ENCODE measurements at places on chromosomes 13 and 19.

DNA sequence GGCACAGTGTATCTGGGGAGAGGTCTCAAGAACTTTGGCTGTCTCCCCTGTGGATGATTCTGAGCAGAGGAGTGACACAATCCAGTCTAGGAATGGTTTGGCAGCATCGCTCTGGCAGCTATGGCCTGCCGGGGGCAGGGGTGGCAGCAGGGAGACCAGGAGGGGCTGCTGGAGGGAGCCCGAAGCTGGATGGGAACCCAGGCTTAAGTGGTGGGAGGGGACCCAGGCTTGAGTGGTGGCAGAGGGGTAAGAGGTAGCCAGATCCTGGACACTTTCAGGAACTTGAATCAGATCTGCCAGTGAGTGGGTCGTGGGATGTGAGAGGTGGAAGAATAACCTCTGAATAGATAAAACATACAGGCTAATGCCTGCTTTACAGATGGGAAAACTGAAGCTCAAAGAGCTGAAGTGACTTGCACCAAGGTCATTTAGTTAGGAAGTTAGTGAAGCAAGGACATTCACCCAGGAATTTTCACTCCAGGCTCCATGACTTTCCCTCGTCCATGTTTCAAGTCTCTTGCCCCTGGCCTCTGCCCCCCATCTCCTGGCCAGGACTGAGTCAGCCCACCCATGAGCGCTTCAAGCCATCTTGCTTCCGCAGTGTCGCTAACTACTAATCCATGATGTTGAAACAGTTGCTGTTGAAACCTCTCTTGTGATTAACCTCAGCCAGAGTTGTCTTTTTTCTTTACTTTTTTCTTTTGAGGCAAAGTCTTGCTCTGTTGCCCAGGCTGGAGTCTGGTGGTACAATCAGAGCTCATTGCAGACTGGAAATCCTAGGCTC is 29.9 kb upstream of the C1QTNF9 start:
- no peak for DNase-seq

DNA sequence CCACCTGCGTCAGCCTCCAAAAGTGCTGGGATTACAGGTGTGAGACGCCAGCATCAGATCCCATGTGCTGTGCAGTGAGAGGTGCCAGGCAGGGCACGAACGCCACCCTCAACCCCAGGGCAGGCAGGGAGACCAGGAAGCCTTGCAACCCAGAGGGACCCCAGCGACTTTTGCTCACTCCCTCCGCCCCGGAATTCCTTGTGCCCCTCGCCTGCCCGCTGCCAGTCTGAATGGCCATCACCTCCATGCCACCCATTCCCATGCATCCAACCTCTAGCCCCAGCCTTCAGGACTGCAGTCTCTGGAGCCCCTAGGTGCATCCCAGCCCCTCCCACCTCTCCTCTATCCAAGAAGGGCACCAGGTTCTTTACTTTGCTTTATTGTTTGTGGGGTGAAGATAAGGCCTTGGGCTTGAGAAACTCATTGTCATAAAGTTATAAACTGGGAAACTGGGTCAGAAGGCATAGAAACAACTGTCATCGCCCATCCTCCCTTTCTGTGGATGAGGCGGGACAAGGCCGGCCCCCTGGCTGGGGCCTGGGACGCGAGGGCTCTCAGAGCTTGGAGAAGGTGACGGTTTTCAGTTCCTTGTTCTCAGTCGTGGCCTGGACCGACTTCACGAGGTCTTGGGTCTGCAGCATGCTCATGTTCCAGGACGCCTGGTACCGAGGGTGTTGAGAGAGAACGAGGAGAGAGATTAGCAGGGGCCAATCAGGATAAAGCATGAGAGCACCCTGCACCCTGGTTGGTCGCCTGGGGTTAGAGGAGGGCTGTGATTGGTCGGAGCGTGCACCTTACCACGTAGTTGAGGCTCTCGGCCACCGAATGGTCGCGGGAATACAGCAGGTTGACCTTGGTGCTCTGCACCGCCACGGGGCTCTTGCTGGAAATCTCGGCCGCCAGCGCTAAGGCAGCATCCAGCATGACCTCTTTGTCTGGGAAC is 2.6 kb upstream of the LGALS4 start:
- no peak for DNase-seq

DNA sequence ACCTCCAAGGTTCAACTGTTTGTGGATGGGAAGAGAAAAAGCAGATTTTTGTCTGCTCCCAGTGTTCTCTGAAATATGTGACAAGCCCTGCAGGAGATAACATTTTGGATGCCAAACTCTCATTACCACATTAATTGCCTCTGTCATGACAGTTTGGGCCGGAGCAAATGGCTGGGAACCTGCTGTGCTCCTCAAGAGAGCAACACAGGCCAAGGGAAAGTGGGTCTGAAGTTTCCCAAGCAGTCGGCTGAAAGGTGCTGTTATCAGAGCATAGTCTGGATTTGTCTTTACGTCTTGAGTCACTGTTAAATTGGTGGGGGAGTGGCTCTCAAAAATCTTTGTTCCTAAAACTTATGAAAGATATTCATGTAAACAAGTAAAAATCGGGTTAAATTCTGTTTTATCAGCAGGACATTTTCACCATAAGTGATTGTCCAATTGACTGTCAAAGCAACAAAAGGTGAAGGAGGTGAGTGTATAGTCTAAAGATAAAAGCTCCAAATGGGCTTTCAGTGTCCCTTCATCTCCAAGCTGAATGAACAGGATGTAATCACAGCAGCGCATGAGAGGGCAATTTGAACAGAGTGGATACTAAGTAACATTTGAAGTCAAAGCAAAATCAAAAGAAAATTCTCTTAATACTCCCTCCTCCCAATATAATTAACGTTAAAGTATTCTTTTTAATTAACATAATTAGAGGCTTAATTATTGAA is 844.8 kb downstream of the PCDH17 start:
- no peak for DNase-seq

GRCh38 chr19:2170987-2171348 is 7.2 kb downstream of the DOT1L start:
- no peak for DNase-seq

GRCh38 chr19:50649433-50650391 is at the start of gene C19orf81:
TSS of gene C19orf81 (plus strand) at chr19:50649445. CDS start at chr19:50649445, 0 bp downstream.
- no peak for DNase-seq

DNA sequence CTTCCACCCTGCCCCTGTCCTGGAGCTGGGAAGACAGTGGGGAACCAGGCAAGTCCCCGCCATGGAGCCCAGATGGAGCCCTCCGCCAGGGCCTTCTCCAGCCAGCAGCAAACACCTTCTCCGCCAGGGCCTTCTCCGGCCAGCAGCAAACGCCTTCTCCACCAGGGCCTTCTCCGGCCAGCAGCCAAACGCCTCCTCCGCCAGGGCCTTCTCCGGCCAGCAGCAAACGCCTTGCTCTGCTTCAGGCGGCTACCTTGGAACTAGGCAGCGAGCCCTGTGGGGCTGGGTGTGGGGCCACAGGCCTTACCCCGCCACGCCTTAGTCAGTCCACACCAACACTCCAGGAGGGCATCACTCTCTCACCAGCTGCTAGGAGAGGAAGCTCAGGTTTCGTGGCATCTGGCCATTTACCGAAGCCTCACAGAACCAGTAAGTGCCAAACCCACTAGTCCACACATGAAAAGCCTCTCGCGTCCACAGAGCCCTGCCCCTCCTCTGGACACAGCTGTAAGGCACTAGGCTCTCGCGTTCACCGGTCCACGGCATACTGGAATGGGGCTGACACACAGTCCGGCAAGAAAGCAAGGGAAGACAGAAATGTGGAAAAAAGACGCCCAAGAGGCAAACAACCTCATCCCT is 41.0 kb downstream of the MLLT1 start:
- no peak for DNase-seq

- DNase-seq = no peak
Observed at GRCh38 chr19:39929750-39930149, 4.7 kb downstream of the FCGBP start.

GRCh38 chr13:26538363-26539317 is 18.8 kb upstream of the WASF3 start:
- DNase-seq = no peak

- DNase-seq = no peak
Observed at GRCh38 chr19:35360880-35361420, 2.7 kb downstream of the FFAR3 start.

DNA sequence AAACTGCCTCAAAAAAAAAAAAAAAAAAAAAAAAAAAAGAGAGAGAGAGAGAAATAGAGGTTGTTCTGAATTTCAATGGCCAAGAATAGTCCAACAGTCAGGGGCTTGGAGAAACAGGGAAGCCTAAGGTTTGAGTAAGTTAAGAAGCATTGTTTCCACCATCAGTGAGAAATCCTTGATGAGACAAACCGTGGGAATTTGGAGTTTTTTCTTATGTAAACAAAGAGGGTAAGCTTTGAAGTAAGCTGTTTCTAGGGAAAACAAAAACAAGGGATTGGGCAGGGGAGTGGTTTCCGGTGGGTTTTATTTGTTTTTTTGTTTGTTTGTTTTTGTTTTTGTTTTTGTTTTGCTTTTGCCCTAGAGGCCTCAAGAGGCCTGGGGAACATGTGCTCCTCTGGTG is 11.2 kb upstream of the ERVV-1 start:
- no peak for DNase-seq

DNA sequence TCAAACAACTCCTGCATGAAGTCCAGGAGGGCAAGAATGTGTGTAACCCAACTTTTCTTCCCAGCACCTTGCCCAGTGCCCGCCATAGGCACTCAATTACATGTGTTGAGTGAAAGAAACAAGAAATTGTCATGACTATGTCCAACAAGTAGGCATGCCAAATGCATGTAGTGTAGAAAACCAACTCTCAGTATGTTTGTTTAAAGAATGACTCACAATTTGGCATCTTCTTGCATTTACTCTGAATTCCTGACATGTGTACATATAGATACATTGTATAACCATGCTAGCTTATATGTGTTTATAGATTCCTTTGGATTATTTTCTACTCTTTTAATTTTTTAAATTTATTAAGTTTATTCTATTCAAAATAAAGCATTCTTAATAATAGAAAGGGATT is 305.0 kb downstream of the EFNB2 start:
- no peak for DNase-seq

DNA sequence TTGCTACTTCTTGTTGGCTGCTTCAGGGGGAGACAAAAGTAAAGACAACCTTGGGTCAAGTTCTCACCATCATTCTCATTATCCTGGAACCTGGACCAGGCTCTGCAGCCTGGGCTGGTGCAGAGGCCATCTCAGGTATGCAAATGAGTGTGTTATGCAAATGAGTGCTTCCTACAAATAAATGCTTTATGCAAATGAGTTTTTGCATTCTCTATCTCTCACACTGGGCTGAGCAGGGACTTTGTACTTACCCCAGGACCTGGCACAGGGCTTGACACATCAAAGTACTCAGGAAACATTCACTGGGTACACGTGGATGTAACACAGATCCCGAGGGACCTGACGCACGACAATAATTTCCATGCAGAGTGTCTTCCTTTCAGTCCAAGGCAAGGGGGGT is 103.0 kb downstream of the DNAJC15 start:
- no peak for DNase-seq

DNA sequence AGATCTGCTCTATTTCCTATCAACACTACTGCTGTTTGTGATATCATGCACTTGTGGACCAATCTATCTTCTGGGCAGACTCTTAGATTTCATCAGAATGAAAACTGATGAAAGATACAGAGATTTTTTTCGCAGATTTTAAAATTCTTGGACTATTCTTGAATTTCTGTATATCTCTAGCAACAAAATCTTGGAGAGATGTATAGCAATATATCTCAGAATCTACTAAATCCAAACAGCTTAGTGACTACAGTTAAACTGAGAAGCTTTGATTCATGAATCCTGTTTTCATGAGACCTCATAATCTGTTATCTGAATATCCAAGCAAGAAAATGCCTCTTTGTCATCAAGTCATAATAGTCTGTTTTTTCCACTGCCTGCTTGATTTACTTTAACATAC is 28.0 kb upstream of the FREM2 start:
- DNase-seq = no peak

GRCh38 chr13:50589139-50589538 is 254.4 kb downstream of the DLEU7 start:
- DNase-seq = no peak

DNA sequence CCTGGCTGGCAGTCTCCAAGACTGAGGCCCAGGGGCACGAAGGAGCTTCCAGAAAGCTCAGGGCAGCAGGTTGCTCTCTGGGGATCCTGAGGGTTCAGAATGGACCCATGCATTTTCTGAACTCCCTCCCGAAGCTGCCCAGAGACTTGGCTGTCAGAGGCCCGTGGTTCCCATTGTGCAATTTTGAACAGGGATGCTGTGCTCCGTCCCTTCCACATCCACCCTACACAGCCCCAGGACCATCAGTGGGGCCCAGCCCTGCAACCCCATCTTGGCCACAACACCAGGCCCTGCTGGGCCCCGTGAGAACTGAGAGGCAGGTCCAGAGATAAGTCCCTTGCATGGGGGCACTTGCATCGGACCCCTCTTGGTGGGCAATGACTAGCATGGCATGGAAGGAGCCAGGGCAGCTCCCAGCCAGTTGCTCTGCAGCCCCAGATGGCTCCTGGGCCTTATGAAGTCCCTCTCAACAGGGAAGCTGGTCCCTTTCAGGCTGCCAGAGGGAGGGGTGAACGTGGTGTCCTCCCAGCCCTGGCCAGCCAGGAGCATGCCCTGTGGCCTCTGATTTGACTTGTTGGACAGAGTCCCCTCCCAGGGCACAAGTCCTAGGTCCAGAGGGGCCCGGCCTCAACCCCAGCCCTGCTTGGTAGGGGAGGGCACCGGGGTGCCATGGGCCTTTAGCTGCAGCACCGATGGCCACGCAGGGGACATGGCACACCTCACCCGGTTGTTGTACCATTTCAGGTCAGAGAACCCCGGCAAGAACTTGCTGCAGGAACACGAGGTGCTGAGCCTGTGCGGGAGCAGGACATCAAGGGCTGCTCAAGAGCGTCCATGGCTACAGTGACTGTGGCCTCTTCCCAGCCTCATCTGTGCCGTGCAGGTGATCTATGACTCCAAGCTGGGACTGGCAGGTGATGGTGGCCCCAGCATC is 17.3 kb upstream of the ZNF14 start:
- DNase-seq = no peak

DNA sequence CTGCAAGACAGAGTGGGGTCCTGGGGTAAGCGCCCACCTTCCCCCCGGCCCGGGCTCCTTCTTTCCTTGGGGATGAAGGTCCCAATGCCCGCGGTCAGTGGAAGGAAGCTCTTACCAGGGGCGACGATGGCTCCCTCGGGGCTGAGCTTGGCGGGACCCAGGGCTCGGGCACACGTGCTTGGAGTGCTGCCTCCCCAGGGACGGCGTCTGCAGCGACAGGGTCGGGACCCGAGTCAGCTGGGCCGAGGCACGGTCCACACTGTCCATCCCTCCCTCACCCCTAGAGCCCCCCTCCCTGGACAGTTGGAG is 3.5 kb downstream of the JSRP1 start:
- DNase-seq = no peak

DNA sequence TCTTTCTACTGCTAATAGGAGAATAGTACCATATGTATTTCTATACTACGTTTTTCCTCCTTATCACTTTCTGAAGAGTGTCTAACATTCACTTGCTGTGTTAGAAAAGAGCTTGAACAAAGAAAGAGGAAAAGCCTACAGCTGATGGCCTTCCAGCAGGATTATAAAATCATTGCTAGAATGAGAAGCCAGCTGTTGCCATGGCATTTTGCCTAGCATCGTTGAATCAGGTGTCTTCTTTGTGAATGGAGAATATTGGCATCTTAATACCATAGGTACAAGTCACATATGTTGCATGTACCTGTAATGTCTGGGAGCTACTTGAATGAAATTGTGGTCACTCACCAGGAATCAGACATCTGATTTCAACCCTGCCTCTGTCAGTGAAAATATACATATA is 1174.9 kb downstream of the PCDH17 start:
- no peak for DNase-seq

Measured in GOT3 (cell line).